ENCODE measurements at places on chromosomes 11 and 22.

GRCh38 chr22:49203859-49204598 is 623.6 kb downstream of the BRD1 start:
- no peak for DNase-seq

DNA sequence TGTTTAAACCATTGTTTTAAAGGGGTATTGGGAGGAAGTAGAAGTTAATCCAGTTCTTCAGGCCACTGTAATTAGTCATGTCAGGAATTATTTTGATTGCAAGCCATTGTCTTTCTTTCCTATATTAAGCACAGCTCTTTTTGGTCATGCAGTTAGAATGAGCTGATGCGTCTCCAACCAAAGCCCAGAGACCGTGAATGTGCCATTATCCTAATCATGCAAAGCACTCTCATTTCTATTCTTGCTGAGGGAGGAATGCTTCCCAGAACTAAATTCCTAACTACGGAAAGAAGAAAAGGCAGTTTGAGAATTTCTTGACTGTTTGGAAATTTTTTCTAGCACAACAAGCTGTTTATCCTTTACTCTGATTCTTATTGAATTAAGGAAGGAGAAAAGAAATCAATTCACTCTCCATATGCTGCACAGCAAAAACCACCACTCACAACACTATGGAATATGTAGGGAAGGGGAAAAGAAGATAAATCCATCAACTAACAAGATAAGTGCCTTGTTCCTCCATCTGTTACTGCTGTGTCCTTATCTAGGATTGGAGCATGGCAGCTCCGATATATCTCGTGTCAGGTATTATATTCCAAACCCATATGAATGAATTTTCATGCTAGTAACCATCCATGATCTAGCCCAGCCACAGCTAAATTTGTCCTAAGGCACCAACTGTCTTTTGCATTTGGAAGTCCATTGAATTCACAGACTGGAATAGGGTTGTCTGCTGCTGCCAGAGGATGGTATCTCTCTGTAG is 70.8 kb downstream of the NTM start:
- no peak for DNase-seq

DNA sequence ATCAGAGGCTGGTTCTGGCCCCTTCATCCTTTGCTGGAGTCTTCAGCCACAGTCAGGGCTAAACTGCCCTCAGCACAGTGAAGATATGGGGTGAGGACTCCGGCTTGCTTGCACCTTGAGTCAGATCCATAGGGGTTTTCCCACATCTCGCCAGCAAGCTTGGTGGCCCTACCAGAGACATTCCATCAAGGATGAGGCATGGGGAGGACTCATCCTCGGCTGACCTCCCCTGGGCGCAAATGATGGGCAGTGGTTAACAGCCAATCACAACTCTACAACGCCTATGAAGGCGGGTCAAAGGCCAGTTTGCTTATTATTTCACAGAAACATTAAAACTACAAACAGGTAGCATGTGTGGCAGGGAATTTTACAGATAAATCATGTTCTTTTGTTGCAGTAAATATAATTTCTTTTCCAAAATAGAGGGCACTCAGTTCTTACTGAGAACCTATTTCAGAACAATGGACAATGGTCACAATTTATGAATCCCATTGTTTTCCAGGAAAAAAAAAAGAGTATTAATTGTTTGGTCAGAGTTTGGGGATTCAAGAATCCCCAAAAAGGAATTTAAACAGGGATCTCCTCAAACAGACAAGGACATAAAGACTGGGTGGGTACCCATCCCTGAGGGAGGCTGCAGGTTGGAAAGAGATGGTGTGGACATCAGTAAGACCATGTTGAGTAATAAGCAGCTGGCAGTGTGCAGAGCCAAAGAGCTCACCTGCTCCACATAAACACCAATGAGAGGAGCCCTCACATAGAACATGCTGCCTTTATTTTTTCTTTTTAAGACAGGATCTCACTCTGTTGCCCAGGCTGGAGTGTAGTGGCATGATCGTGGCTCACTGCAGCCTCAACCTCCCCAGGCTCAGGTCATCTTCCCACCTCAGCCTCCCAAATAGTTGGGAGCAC is 14.8 kb downstream of the PLAAT3 start:
- DNase-seq: no peak

DNA sequence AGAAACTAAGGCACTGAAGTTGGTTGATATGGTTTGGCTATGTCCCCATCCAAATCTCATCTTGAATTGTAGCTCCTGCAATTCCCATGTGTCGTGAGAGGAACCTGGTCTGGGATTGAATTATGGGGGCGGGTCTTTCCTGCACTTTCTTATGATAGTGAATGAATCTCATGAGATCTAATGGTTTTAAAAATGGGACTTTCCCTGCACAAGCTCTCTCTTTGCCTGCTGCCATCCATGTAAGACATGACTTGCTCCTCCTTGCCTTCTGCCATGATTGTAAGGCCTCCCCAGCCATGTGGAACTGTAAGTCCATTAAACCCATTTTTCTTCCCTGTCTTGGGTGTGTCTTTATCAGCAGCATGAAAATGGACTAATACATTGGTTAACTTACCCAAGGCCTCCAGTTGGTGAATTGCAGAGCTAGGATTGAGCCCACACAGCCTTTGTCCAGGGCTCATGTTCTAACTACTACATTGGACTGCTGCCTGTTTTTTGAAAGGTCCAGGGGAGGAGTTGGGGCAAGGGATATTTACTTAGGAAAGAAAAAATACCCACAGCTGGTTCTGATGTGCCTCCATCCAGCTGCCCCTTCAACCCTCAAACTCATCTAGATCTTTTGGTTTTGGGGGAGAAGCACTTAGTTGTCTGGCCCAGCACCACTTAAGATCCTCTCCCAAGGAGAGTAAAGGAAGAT is 107.8 kb upstream of the NAV2 start:
- DNase-seq: no peak

GRCh38 chr22:17707526-17707925 is 66.7 kb downstream of the BID start:
- DNase-seq: no peak

DNA sequence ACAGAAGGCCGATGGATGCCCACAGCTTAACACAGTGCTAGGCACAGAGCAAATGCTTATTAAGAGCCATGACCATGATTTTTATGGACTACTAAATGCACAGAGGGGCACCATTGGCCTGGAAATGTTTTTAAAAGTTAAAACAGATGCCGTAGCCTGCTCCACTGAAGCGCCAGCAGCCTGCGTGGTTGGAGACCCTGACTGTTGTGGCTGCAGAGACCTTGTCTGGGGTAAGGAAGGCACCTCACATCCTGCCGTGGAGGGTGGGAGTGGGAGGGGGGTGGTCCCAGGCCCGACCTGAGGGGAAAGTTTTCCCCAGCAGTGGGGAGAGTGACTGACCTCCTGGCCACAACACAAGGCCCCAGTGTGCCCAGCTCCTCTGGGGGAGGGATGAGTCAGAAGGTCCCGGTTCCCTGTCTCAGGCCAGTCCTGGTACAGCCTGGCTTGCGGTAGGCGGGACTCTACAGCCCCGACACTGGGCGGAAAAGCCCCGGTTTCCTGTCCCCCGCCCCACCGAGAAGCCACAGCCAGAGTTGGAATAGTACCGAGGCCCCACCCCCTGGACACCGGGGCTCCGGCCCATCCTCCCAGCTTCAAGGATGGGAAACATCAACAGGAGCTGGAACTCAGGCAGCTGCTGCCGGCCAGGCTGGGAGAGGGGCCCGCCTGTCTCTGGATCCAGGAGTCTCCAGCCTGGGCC is 7.0 kb downstream of the CHST1 start:
- DNase-seq: peak; percentile 64

- DNase-seq: no peak
These were observed 105.8 kb downstream of the UVRAG start for GRCh38 chr11:75920848-75921247.

- DNase-seq: no peak
These were observed 80.3 kb downstream of the TNRC6B start for GRCh38 chr22:40258017-40258416.

GRCh38 chr11:119790476-119790875 is 61.5 kb upstream of the NECTIN1 start:
- peak; percentile 23 for DNase-seq

- DNase-seq: no peak
These were observed 1461.9 kb downstream of the TBC1D22A start for GRCh38 chr22:48224332-48224731.

DNA sequence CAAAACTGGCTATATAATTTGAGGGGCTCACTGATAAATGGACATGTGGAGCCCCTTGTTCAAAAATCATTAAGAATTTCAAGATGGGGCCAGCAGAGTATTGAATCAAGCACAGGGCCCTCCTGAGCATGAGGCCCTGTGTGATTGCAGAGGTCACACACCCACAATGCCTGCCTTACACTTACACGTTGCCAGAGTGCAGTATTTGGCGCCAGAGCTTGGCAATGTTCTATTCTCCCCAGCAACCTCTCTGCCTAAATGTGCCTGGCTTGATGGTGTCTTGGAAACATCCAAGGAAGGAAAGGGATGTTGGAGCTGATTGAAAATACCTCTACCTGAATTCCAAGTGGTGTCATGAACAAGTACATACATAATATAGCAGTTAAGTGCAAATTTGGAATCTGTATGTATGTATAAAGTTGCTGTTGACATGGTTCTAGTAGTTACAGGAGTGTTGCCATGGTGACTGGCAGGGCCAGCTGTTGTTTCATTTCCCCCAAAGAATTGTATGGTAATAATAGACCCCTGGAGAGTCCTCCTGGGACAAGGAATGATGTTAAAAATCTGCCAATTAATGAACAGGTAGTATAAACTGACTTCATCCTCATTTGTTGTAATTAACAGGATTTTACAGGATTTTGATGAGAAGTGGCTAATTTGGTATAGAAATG is 205.7 kb upstream of the NAV2 start:
- DNase-seq: no peak

GRCh38 chr22:20060700-20061480 is 19.2 kb upstream of the DGCR8 start:
- DNase-seq: no peak

GRCh38 chr11:77172666-77172982 is 44.6 kb downstream of the MYO7A start:
- no peak for DNase-seq

DNA sequence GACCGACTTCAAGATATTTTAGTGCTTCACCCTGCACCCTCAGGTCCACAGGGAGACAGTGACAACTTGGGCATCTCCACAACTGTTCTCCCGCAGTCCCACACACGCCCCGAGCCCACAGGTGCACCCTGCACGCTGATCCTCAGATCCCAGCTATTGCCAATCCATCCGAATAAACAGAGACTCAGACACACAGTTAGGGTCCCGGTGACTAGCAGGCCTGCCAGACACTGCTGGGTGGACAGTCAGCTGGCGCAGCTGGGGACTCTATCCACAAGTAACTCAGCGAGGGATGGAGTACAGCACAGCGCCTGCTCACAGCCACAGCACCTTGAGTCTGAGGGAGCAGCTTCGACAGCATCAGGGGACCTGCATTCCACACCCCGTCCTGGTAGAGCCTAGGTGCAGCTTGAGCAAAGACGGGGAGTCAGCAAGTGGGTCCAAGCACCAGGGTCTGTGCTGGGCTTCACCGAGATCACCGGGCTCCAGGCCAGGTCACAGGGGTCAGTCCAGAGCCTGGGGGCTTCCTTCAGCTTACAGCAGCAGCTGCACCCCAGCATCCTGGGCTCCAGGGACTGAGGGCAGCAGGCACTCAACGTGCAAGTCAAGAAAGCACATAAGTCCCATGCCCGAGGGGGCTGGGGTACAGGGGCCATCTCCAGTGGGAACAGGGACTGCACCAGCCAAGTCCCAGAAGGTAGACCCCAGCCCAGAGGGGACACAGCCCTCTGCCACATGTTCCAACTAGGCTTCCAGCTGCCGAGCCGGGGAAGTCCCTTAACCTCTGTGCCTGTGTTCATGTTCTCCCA is 7.6 kb downstream of the RPL3 start:
- DNase-seq: peak; percentile 49

- DNase-seq: no peak
These were observed 17.3 kb downstream of the EPS8L2 start for GRCh38 chr11:723120-723883.

DNA sequence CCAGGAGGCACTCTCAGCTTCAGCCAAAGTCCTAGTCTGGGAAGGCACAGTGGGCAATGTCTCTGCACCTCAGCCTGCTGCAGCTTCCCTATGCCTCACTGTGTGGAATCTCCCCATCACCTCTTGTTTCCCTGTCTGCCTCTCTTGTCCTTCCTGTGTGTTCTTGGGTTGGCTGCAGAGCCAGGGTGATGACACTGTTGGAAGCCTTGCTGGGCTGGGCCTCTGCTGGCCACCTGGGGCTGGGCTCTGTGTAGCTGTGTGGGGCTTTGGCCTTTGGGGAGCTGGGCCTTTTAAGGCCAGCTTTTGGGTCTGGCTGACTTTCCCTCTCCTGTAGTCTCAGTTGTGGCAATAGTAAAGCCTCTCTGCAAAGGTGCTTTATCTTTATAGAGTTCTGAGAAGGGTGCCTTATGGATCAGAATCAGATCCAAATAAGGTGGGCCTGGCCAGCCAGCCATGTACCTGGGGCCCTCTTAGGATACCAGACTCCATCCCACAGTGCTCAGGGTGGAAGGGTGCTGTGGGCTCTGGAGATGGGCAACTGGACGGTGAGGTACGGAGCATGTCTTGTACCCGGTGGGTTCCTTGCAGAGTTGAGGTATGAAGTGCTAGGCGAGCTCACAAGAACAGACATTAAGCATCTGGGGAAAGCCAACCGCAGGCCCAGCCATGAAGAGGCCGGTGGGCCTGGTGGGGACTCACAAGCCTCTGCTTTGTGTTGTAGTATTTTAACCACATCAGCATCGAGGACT is 10.3 kb upstream of the RANBP1 start:
- no peak for DNase-seq

DNA sequence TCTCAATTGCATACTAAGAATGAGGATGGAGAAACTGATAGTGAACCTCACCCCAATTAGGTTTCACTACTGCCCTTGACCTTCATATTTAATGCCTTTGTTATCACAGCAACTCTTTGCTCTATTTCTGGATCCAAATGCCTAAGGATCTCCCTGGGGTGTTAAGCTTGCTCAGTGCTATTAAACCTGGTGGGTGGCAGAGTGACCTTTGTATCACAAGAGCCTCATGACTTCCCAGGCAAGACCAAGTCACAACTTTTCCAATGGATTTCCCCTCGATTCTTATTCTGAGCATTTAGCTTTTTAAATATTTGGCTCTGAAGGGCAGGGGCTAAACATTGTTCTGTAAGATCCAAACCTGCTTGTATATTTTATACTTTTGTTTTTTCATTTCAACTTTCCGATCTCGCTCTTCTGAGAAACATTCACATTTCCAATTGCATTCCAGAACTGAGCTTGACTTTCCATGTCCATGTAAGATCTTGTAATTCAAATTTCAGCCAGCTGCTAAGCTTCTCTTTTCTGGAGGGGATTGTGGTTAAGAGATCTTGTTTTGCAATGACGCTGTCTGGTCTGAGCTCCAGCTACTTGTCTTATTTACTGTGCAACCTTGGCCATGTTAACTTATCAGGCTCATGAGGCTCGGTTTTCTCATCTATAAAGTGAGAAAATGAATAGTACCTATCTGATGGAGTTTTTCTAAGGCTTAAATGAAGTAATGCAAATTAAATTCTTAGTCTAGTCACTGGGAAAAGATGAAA is 6.4 kb upstream of the EHF start:
- DNase-seq: no peak

- DNase-seq: peak; percentile 23
These were observed 1119.0 kb downstream of the BRD1 start for GRCh38 chr22:48708558-48709245.

- no peak for DNase-seq
These were observed 109.0 kb downstream of the EMSY start for GRCh38 chr11:76553554-76554476.

All from RWPE2 (cell line).